ENCODE measurements at places on chromosomes 2 and 18.

DNA sequence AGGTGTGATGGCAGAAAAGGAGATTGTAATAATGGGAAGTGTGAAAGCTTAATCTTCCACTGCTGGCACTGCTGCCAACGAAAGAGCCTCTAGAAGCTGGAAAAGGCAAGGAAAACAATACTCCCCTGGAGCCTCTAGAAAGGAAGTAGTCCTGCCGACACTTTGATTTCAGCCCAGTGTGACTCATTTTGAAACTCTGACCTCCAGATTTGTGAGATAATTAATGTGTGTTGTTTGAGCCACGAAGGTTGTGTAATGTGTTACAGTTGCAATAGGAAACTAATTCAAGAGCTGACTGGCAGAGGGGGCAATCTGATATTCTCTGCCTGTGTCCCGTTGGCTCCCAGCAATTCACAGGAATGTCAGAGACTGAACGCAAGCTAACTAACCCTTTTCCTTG, 219.2 kb upstream of the UBE2E3 start:
- no peak for DNase-seq

GRCh38 chr2:150168595-150169236, 318.8 kb downstream of the RND3 start:
- DNase-seq, result no peak

DNA sequence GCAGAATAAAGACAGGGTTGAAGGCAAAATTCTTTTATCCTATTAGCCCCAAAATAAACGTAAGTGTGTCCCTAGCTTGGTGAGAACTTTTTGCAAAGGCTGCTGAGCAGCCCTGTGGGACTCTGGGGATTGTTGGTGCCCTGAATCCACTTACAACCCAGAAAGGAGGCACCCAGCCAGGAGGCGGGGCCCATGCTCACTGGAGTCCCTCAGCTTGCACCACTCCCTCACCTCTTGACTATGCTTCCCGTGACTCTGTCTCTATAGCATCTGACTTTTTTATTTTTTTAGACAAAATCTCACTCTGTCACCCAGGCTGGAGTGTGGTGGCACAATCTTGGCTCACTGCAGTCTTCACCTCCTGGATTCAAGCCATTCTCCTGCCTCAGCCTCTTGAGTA, 15.8 kb upstream of the COL6A3 start:
- no peak for DNase-seq

- no peak for DNase-seq
Measured at GRCh38 chr2:150006591-150006990, 419.0 kb upstream of the MMADHC start.

- no peak for DNase-seq
Measured at GRCh38 chr2:70994699-70995425, at the start of gene TEX261. Gene TEX261 (minus strand): TSS chr2:70994873. CDS start chr2:70994757, 116 bp downstream.

GRCh38 chr2:177014946-177015345, 197.6 kb upstream of the HNRNPA3 start:
- DNase-seq, result no peak

GRCh38 chr18:24894880-24895279, 434.4 kb downstream of the HRH4 start:
- no peak for DNase-seq

DNA sequence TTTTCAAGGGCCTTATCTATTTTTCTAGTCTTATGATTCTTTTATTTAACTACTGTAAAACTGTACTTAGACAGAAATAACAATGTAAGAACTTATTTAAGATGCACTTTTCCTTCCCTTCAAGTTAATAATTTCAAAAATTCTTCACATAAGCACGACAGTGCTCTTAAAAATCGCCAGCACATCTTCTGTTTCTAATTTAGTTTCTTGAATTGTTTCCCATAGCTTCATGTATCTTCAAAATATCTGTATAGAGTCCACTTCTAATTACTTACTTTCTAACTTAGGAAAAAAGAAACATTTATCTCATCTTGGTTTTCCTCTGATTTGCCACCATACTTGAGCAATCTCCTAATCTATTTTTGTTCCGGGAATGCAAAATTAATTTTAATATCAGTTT, 196.1 kb downstream of the BABAM2 start:
- no peak for DNase-seq

DNA sequence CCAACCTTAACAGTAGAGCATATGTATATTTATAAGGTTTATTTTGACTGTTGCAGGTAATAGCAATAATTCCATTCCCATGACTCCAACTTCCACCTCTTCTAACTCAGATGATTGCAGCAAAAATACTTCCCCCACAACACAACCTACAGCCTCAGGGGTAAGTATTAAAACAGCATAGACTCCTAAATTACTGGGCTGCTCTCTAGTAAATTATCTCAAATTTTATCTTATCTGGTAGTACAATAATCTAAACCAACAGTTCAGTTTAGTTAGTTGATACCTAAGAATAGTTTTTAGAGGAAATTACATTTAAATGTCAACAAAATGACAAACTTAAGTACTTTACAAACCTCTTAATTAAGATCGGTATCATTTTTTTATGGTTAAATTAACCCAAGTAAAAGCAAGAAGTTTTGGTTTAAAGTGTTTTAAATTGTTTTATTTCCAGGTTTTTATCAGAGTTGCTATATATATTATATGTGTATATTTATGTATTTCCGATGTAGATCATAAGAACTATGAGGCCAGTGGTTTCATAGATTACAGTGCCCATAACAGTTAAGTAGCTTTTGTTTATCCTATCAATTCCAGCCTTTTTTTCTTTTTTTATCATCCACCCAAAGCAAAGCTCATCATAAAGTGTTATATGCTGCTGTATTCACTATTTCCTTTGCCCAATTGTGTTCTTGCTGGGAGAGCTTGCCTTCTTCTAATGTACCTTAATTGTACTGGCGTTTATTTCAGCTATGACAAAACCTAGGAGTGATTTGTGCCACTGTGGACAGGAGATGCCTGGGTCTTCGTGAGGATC, 13.7 kb downstream of the GATA6 start:
- DNase-seq, result no peak

DNA sequence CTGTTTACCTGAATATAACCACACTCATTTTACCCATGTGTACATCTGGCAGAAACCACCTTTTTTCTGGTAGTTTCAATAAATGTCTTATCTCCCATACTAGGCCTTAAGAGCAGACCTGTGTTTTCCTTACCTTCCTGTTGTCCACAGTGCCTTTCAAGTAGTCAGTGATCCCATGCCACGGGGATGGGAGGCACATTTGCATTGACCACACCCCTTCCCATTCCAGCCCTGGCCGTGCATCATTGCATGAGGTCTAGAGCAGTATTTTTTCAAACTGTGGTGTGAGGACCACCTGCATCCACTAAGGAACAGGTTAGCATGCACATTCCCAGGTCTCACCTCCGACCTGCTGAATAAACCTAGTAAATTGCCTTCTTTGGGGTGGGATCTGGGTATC, 165.2 kb upstream of the FOSL2 start:
- DNase-seq, result no peak

- DNase-seq, result no peak
Measured at GRCh38 chr2:8571792-8572499, 109.9 kb upstream of the ID2 start.

- DNase-seq, result no peak
Measured at GRCh38 chr2:3248754-3249475, 128.7 kb downstream of the EIPR1 start.

DNA sequence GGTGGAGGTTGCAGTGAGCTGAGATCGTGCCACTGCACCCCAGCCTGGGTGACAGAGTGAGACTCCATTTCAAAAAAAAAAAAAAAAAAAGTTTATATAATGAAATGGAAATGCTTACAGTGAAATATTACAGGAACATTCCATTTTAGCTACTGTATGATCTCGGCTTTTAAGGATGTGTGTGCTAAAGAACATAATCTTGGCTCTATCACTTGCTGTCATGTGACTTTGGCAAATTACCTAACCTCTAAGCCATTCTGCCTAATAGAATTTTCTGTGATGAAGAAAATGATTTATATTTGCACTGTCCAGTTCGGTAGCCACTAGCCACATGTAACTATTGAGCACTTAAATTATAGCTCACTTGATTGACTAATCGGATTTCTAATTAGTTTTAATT, 36.3 kb downstream of the SMAD4 start:
- DNase-seq, result no peak

- DNase-seq, result no peak
Measured at GRCh38 chr2:105470979-105471378, 72.1 kb upstream of the FHL2 start.

GRCh38 chr2:151498178-151498577, 88.5 kb downstream of the RIF1 start:
- DNase-seq, result no peak

DNA sequence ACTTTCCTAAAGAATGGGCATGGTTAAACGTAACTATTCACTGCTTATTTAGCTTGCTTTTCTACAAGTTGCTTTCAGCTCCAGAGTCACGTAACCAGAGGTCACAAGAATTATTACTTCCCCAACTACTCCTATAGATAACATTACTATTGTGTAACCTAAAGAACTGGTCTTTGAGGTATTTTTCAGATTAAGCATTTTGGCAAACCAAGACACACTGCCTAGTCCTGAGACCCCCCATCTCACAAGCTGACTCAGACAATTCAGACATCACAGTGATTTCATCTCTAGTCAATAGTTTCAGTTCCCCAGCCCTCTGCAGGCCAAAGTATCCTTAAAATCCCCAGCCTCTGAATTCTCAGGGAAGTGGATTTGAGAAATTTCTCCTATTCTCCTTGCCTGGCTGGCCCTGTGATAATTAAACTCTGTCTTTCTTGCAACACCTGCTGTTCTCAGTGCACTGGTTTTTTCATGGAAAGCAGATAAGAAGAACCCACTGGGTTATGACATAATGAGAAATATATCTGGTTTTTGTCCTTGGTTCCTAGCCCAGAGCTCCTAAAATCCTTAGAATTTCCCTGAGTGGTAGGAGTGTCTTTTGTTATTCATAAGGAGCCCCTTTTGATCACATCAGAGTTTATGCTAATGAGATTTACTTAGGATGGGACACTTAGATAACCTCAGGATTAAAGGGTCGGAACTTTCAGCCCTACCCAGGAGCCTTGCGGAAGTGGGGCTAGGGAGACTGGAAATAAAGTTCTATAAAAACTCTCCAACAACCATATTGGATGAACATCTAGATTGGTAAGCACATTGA, 1310.8 kb upstream of the CHAC2 start:
- no peak for DNase-seq

- DNase-seq, result no peak
Measured at GRCh38 chr2:47501374-47502200, 98.6 kb downstream of the MSH2 start.

DNA sequence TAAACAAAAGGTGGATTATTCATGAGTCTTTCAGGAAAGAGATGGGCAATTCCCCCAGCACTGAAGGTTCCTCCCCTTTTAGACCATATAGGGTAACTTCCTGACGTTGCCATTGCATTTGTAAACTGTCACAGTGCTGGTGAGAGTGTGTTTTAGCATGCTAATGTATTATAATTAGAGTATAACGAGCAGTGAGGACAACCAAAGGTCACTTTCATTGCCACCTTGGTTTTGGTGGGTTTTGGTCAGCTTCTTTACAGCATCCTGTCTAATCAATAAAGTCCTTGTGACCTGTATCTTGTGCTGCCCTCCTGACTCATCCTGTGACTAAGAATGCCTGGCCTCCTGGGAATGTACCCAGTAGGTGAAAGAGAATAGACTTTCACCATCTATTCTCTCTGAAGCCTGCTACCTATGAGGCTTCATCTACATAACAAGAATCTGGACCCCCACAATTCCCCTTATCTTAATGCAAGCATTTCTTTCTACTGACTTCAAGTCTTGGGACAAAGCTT, 148.7 kb downstream of the CABLES1 start:
- DNase-seq, result no peak

DNA sequence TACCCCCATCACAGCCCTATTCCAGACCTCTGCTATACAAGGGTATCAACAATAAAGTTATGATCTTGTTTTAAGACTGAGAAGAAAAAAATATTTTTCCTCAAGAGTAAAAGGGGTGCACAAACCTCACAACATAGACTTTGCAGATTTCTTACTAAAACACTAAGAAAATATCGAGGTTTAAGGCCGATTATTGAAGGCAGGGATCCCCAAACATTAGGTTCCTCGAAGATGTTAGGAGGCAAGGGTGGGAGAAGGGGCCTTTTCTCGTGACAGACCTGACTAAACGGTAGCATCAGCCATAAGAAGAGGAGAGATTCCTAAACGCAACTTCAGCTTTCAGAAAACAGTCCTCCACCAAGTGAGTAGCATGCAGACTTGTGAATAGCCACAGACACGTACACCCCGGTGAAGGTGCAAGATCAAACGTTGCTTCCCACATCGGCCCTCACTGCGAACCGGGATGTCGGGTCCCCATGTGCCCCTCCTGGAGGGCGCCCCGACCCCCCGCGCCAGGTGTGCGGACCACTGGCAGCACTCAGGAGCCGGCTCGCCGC, 678 bp downstream of the PIAS2 start:
- DNase-seq, result no peak

- no peak for DNase-seq
Measured at GRCh38 chr2:19731037-19731436, 170.7 kb downstream of the TTC32 start.

DNA sequence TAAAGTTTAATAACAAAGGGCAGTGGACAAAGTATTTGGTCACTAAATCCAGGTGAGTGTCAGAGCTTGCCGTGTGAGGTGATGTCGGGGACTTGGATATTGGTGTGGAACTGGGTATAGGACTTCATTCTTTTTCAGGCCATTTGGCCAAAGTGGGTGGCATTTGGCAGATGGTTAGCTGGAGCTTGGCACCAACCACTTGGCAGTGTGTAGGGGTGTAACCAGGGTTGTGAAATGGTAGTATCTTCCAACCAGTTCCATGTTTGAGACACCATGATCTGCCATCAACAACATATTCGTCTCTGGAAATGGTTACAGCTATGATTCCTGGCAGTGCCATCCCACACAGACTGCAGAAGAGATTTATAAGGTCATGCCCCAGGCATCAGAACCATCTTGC, 113.9 kb downstream of the CCDC85A start:
- no peak for DNase-seq

GRCh38 chr2:112954364-112954763, 23.4 kb upstream of the IL36G start:
- DNase-seq, result no peak

DNA sequence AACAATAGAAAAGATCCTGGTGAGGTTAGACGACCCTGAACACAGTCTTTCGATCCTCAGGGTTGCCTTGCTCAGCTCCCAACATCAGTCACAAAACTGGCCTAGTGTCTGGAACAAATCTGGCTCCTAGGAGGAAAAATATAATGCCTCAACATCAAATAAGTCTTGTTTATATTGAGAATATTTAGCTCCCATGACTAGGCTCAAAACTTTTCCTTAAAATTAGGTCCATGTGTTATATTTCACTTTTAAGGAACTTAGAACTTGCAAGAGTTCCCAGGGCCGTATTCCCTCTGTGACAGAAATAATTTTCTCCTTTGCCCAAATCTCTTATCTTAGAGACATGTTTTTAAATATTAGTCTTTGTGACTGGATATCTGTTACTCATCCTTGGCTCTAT, 819.7 kb upstream of the ZEB2 start:
- DNase-seq, result no peak

DNA sequence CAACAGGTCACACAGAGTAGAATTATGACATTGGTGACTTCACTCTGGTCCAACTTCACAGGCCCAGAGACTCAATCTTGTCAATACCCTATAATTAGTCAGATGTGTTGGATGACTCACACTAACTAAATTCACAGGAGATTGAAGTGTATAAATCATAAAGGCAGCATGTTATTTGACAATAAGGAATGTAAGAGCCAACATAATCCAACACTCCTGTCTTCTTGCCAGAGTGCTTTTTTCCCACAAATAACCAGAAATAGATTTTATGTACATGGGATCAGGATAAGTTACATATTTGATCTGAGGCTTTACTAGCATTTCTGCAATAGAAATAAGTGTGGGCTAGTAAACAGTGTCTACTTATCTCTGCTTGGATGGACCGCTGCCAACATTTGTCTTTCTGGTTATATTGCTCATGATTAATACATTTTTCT, 42.2 kb upstream of the ZSWIM2 start:
- no peak for DNase-seq

- DNase-seq, result no peak
Measured at GRCh38 chr2:171957061-171957460, 34.8 kb downstream of the HAT1 start.
